Natural killer cell treated with Interleukin-12 subunit alpha and Interleukin-12 subunit beta and Interleukin-15 and Interleukin-18, amount 100 ng/mL, for 72 hours (primary cell): ENCODE measurements at places on chromosomes 11 and 22. TPM values are rescaled to one million over a fixed set of nuclear protein-coding genes. Genes with fewer than 3 reads are reported as not detected.

GRCh38 chr11:19980957-19981669, 179.2 kb downstream of the DBX1 start:
- H3K27me3 ChIP-seq: peaks cover 36% of the 10 kb centered on the region
- no peak overlapping the region for H3K4me3 ChIP-seq
- H3K36me3 ChIP-seq: no peaks in the 10 kb centered on the region
- H3K27ac ChIP-seq: no peak overlapping the region

GRCh38 chr22:33958741-33959140, 38.5 kb upstream of the LARGE1 start:
- DNase-seq: no peak
- H3K27me3 ChIP-seq: no peaks in the 10 kb centered on the region
- H3K27ac ChIP-seq: no peak overlapping the region
- no peaks in the 10 kb centered on the region for H3K36me3 ChIP-seq

GRCh38 chr22:41302021-41302767, 869 bp downstream of the ZC3H7B start:
- H3K36me3 ChIP-seq: no peaks in the 10 kb centered on the region
- peaks cover 24% of the 10 kb centered on the region for H3K4me1 ChIP-seq
- DNase-seq: no peak
- H3K4me3 ChIP-seq: peak overlapping the region; percentile 73

DNA sequence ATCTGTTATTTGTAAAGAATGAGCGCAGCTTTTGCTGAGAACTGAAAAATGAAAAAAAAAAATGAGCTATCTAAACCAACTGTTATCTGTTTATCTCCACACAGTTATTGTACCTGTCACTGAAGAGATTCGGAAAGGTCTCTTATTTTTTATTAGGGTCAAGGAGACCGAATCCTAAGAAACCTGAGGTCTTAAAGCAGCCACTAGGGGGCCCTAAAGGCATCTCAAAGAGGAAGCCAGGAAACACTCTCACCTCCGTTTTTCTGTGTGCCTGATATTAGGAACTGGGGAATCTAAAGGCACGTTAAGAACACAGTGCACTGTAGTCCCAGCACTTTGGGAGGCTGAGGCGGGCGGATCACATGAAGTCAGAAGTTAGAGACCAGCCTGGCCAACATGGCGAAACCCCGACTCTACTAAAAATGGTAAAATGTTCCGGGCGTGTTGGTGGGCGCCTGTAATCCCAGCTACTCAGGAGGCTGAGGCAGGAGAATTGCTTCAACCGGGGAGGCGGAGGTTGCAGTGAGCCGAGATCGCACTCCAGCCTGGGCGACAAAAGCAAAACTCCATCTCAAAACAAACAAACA, 3.5 kb upstream of the LARGE1 start:
- peak overlapping the region; percentile 51 for H3K4me3 ChIP-seq
- no peak for DNase-seq
- no peak overlapping the region for H3K27ac ChIP-seq

DNA sequence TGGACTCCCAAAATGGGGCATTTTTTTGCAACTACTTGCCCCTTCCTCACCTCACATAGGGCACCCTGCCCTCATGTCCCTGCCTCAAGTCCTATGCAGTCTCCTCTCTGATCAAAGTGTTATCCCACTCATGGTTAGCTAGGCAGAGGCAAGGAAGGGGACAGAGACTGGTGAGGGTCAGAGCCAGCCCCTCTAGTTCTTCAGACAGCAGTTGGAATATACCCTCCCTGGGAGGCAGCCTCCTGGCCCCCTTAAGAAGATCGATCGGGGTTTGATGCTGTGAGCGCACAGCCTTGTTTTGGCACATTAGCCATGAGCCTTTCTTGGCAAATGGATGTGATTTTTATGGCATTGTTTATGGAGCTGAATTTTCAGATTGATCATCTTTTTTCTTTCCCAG, 436.9 kb downstream of the BUD13 start:
- H3K4me3 ChIP-seq: no peak overlapping the region
- H3K36me3 ChIP-seq: no peaks in the 10 kb centered on the region
- H3K27me3 ChIP-seq: no peaks in the 10 kb centered on the region
- no peak for DNase-seq
- no peak overlapping the region for H3K27ac ChIP-seq
- no peaks in the 10 kb centered on the region for H3K4me1 ChIP-seq

- no peak overlapping the region for H3K4me3 ChIP-seq
- no peak overlapping the region for H3K27ac ChIP-seq
- peaks cover 6% of the 10 kb centered on the region for H3K4me1 ChIP-seq
- peaks cover 41% of the 10 kb centered on the region for H3K27me3 ChIP-seq
- no peaks in the 10 kb centered on the region for H3K36me3 ChIP-seq
Measured at GRCh38 chr11:62930157-62930556, 9.0 kb upstream of the CHRM1 start.

DNA sequence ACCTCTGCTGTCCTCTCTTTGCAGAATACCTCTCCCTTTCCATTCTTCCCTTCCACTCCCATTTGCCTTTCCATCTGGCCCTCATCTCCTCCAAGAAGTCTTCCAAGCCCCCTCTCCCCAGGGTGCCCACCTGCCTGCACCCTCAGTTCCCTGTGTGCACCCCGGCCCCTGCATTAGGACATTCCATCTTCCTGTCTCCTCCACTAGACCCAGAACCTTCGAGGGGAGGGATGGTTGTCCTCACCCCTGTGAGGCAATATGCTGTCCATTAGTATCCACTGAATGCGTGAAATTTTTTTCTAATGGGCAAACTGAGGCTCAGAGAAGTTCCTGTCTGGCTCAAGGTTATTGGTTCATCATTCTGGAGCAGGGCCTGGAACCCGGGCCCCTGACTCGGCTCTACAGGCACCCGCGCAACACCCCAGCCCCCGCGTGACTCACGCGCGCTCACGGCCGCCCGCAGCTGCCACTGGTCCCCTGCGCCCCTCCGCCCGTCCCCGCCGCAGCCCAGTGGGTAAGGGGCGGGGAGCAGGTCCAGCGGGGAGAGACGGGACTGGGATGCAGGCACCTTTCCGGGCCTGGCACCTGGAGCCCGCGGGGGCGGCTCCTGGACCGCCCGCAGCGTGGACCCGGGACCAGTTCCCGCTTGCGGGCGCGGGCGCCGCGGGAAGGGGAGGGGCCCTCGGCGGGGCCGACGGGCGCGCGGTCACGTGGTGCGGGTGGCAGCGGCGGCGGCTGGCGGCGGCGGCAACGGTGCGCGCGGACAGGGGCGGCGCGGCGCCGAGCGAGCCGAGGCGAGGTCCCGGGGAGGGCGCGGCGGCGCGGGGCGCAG, 7.0 kb downstream of the SEPTIN3 start:
- H3K27ac ChIP-seq: no peak overlapping the region
- no peaks in the 10 kb centered on the region for H3K36me3 ChIP-seq
- H3K4me1 ChIP-seq: peaks cover 5% of the 10 kb centered on the region
- no peak for DNase-seq
- peak overlapping the region; percentile 63 for H3K4me3 ChIP-seq

DNA sequence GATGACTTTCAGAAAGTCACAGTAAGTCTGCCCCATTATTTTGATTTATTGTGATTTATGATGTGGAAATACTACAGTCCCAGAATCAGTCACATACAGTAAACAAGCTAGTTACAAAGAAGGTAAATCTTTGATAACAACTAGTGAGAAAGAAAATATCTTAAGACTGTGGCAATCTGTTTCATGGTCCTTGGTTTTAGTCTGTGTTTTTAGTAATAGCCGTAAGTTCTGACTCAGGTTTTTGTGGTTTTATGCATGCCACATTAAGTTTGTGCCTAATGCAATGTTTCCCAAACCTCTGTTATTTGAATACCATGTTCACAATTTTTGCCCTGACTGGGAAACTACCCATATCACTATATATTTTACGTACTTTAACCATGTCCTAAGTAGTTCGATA, 6.7 kb downstream of the CEP295 start:
- H3K4me3 ChIP-seq: peak overlapping the region; percentile 56
- H3K27ac ChIP-seq: peak overlapping the region; percentile 29
- peaks cover 9% of the 10 kb centered on the region for H3K4me1 ChIP-seq
- no peak for DNase-seq
- no peaks in the 10 kb centered on the region for H3K27me3 ChIP-seq

- H3K27me3 ChIP-seq: no peaks in the 10 kb centered on the region
- DNase-seq: no peak
- no peaks in the 10 kb centered on the region for H3K36me3 ChIP-seq
- H3K4me1 ChIP-seq: no peaks in the 10 kb centered on the region
Measured at GRCh38 chr11:27612932-27613880, 87.0 kb downstream of the BDNF start.

GRCh38 chr11:121040614-121041002, 16.7 kb downstream of the TBCEL start:
- no peaks in the 10 kb centered on the region for H3K36me3 ChIP-seq
- no peaks in the 10 kb centered on the region for H3K27me3 ChIP-seq
- DNase-seq: no peak
- H3K4me1 ChIP-seq: peaks cover 23% of the 10 kb centered on the region
- no peak overlapping the region for H3K4me3 ChIP-seq
- H3K27ac ChIP-seq: no peak overlapping the region

- H3K27me3 ChIP-seq: no peaks in the 10 kb centered on the region
- DNase-seq: peak; percentile 31
- no peaks in the 10 kb centered on the region for H3K4me1 ChIP-seq
- no peak overlapping the region for H3K4me3 ChIP-seq
- H3K27ac ChIP-seq: no peak overlapping the region
Measured at GRCh38 chr22:19869497-19870152, 15.0 kb upstream of the GNB1L start.

DNA sequence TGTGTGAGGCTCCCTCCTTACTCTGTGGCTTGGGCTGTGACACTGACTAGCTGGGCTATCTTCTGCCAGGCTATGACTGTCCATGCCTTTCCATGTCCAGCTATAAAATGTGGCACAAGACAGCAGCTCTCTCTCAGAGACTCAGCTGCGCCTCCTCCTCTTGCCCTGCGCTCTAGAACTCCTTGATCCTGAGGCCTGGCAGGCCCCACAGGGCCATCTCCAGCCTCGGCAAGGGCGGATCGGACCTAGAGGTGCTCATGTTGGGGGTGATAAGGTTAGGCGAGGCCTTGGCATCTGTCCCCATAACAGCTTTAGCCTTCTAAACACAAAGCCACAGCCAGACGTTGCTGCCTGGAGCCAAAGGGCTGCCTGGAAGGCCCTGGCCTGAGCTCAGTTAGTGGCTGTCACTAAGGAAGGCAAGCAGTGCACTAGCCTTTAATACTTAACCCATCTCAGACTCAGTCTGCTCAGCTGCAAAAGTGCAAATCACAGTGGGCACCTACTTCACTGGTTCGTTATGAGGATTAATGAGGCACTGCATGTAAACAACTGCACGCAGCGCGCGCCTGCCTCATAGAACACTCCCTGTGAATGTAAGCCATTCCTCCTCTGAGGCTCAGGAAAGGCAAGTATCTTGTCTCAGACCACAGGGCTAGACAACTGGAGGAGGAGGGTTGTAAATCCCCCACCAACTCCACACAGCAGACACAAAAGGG, 1.2 kb downstream of the GUCD1 start:
- peak overlapping the region; percentile 97 for H3K4me3 ChIP-seq
- H3K27ac ChIP-seq: peak overlapping the region; percentile 97
- peaks cover 49% of the 10 kb centered on the region for H3K4me1 ChIP-seq
- no peaks in the 10 kb centered on the region for H3K27me3 ChIP-seq

DNA sequence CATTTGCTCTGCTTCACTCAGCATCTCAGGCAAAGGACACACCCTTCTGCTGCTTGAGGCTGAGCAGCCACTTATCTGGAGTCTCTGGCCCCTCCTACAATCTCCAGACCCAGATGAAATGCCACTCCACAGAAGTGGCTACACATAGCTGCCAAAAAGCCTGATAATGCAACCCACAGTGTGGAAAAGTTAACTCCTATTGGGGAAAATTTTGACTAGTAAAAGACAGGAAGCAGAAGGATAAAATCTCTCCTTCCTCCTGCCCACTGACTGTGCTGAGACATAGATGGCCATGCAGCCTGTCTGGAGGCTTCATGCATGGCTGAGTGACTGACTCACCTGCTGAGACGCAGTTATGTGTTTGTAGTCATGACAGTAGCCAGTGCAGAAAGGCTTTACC, 92.3 kb upstream of the TEAD1 start:
- H3K27me3 ChIP-seq: peaks cover 42% of the 10 kb centered on the region
- no peak overlapping the region for H3K27ac ChIP-seq
- no peaks in the 10 kb centered on the region for H3K36me3 ChIP-seq
- DNase-seq: no peak

DNA sequence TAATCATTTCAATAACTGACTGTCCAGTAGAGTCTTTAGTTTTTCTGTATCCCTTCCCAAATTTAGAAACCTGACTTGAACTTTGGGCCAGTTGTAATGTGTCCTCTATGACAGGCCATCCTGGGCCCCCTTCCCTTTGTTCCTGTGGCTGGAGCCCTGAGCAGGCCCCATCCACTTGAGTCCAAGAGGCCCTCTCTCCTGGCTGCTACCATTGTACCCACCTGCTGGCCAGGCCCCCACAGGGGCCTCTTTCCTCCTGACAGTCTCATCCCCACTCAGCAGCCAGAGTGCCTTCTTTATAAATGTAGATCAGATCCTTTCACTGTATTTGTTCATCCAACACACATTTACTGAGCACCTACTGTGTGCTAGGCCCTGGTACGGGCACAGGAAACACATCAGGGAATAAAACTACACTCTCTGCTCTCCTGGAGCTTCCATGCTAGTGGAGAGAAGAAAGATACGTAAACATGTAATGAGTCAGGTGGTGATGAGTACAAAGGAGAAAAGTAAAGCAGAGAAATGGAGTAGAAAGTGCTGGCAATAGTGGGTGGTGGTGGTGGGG, 2.7 kb upstream of the LRP5 start:
- no peak overlapping the region for H3K27ac ChIP-seq
- H3K27me3 ChIP-seq: peaks cover 24% of the 10 kb centered on the region
- DNase-seq: no peak
- H3K36me3 ChIP-seq: no peaks in the 10 kb centered on the region
- no peak overlapping the region for H3K4me3 ChIP-seq
- peaks cover 16% of the 10 kb centered on the region for H3K4me1 ChIP-seq

GRCh38 chr22:20033045-20033706, 12.3 kb downstream of the TANGO2 start:
- no peaks in the 10 kb centered on the region for H3K36me3 ChIP-seq
- DNase-seq: no peak
- H3K4me3 ChIP-seq: no peak overlapping the region
- H3K27ac ChIP-seq: no peak overlapping the region
- H3K4me1 ChIP-seq: peaks cover 30% of the 10 kb centered on the region
- no peaks in the 10 kb centered on the region for H3K27me3 ChIP-seq

GRCh38 chr11:14374922-14375830, 16.2 kb upstream of the RRAS2 start:
- no peaks in the 10 kb centered on the region for H3K27me3 ChIP-seq
- H3K4me3 ChIP-seq: peak overlapping the region; percentile 51
- DNase-seq: no peak
- H3K36me3 ChIP-seq: no peaks in the 10 kb centered on the region
- H3K27ac ChIP-seq: peak overlapping the region; percentile 35

GRCh38 chr11:57378186-57378585, 2.8 kb downstream of the PRG3 start:
- H3K4me1 ChIP-seq: no peaks in the 10 kb centered on the region
- H3K27ac ChIP-seq: no peak overlapping the region
- DNase-seq: no peak
- no peaks in the 10 kb centered on the region for H3K36me3 ChIP-seq
- peaks cover 17% of the 10 kb centered on the region for H3K27me3 ChIP-seq

GRCh38 chr11:45320371-45320770, 34.2 kb upstream of the SYT13 start:
- no peak overlapping the region for H3K4me3 ChIP-seq
- H3K27me3 ChIP-seq: peaks cover 22% of the 10 kb centered on the region
- H3K27ac ChIP-seq: no peak overlapping the region
- DNase-seq: no peak
- H3K4me1 ChIP-seq: no peaks in the 10 kb centered on the region

HMGXB4 gene
- 45.4 TPM for total RNA-seq

HSPB2 gene
- not detected for total RNA-seq

OR8K5 gene
- total RNA-seq: not detected

EXPH5 gene
- 0.90 TPM for total RNA-seq

RIMBP3C gene
- total RNA-seq: 1.4 TPM

SMIM35 gene
- not detected for total RNA-seq

OR4C16 gene
- total RNA-seq: not detected

SMARCB1 gene
- 70.5 TPM for total RNA-seq
